ENCODE measurements at places on chromosomes 16 and 17.

GRCh38 chr17:78176548-78177025 lies 8.2 kb downstream of the SYNGR2 start:
- no peak for DNase-seq

DNA sequence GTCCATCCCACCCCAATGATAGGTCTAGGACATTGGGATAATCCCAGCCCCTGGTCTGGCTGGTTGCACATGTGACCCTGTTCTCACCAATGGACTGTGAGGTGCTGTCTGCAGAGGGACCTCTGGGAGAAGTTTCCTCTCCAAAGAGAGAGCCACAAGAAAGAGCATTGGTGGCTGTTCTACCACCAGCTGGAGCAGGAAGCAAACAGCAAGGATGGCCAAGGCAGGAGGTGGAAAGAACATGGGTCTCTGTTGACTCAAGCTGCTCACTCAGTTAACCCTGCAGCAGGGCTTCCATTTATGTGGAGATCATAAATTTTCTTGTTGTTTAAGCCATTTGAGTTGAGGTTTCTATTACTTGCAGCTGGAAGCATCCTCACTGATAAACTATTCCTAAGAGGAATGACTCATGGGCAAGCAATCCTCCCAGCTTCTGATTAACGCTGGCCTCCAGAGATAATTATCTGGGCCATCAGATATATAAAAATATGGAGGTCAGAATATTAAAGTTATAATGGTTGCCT lies 52.6 kb downstream of the CYB5B start:
- peak; percentile 90 for DNase-seq

DNA sequence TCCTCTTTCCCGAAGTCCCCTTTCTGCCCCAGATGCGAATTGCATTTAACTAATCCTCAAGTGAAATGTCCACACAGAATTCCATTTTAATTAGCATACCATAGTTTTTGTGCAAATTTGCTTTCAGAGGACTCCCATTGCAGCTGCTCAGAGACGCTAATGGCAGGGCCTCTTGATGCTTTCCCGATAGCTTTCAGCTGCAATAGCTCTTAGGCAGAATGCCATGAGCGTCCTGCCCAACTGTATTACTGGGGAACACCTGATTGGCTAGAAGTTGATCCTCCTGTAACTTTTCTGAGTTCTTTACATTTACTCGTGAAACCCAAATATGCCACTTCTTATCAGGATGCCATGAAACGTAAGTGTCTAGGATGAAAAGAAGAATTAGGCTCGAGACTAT lies 203.0 kb downstream of the UTP18 start:
- DNase-seq = no peak

GRCh38 chr17:4645642-4646041 lies 4.2 kb upstream of the ALOX15 start:
- no peak for DNase-seq

- no peak for DNase-seq
These were observed 3.8 kb downstream of the EVPLL start for GRCh38 chr17:18381158-18381952.

DNA sequence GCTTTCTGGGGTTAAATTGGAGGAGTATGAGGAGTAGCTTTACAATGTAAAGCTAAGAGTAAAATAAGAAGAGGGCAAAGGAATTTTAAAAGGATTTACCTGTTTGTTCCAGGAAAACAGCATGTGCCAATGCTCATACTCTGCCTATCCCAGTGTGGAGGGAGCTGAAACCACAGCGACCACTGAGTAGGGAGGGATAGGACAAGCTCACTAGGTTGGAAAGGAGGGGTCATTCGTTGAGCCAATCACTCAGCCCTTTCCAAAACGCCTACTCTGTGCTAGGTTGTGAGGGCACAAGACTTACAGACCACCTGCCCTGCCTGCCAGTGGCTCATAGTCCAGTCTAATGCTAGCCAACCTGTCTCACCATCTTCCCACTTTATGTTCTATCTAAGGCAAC lies 1.1 kb upstream of the DNAJC7 start:
- no peak for DNase-seq

DNA sequence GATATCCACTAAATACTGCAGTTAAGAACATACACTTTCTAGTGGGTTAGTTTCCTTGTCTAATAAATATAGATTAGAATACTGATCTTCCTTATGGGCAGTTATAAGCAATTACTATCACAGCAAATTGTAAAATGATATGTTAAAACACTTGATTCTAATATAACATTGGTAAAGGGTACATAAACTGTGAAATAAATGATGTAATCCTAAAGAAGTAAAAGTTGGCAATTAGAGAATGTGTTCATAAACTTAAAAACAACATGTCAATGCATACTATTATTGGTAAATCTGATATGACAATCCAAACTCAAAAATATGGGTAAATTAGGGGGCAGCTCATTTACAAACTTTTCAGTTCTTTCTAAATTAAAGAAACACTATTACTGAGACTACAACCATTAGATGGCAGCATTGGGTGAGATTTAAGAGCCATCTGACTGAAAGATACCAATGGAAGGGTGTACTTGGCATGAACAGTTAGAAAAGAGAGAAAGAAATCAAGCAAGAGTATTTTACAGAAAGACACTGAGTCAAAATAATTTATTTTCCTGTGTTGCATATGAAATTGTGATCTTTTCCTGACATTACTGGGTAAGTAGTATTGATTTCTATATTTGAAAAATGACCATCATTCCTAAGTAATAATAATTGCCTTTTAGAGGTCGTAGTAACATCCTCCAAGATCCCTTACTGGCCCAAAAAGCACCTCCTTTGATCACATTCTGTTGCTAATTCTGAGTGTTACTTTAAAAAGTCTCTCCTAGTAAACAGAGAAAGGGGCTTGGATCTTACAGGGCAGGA lies 119.6 kb downstream of the SPAG9 start:
- DNase-seq = peak; percentile 57

GRCh38 chr17:50177983-50178834 lies 12.4 kb downstream of the SGCA start:
- DNase-seq = peak; percentile 97

DNA sequence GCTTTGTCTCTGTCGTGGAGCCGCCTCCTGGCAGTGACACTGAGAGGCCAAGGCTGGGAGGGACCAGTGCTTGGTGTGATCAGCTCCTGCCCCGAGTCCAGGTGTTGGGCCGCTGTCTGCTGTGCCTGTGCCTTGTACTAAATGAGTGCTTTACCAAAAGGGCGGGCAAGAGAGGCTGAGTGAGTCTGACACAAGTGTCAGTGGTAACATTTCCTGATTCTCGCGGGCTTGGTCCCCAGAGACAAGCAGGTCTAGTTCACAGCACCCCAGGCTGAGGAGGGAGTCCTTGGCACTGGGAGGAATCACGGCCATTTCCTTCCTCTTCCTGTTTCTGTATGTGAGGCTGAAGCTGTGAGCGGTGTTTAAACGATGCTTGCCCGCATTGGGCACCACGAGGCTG lies 30.2 kb downstream of the PLD6 start:
- no peak for DNase-seq

- no peak for DNase-seq
These were observed 28.1 kb upstream of the LGALS9 start for GRCh38 chr17:27602721-27603420.

DNA sequence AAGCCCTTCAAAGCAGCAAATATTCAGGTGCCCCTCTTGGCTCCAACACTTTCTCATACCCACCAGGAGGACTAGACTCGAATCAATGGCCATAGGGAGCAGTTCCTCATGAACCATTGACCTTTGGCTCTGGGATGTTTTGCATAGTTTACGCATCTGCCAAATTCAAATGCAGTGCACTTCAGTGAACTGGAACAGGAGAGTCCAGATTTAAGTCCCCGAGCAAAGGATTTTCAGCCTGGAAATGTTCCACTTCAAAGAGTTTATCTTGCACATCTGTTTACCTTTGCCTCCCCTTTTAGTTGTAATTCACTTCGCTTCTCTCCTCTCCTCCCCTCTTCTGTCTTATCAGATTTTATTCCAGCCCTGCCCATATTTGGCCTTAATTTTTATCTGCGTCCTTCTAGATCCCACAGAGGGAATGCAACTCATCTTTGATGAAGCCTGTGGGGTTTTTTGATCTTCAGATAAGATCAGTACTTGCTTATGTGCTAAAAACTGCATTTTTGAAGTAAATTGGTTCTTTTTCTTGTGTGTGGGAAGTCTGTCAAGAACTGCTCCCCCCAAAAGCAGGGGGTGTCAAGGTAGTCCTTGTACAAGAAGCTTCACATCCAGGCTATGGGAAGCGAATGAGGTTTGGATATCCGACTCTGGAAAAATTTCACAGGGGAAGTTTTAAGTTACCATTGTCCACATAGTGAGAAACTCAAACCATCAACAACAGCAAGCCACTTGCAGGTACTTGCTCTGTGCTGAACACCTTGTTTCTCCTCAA lies 281.6 kb downstream of the RBFOX1 start:
- DNase-seq = no peak

- no peak for DNase-seq
These were observed 3.9 kb downstream of the CCR7 start for GRCh38 chr17:40561294-40561870.

DNA sequence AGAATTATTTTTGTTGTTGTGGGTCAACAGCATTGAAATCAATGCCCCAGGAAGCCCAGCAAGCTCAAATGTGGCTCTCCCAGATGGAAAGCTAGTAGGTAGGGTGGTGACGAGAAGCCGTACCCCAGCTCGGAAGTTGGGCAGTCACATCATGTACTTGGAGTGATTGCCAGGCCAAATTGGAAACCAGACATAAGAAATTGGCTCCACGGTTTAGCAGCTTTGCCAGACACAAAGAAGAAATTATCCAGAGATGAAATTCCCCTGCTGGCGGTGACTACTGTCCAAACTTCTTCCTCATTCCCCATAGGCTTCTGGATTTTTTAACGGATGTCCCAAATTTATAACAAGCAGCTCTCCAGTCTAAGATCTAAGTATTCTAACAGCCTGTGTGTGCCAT lies 95.9 kb downstream of the OR1D5 start:
- DNase-seq = no peak

DNA sequence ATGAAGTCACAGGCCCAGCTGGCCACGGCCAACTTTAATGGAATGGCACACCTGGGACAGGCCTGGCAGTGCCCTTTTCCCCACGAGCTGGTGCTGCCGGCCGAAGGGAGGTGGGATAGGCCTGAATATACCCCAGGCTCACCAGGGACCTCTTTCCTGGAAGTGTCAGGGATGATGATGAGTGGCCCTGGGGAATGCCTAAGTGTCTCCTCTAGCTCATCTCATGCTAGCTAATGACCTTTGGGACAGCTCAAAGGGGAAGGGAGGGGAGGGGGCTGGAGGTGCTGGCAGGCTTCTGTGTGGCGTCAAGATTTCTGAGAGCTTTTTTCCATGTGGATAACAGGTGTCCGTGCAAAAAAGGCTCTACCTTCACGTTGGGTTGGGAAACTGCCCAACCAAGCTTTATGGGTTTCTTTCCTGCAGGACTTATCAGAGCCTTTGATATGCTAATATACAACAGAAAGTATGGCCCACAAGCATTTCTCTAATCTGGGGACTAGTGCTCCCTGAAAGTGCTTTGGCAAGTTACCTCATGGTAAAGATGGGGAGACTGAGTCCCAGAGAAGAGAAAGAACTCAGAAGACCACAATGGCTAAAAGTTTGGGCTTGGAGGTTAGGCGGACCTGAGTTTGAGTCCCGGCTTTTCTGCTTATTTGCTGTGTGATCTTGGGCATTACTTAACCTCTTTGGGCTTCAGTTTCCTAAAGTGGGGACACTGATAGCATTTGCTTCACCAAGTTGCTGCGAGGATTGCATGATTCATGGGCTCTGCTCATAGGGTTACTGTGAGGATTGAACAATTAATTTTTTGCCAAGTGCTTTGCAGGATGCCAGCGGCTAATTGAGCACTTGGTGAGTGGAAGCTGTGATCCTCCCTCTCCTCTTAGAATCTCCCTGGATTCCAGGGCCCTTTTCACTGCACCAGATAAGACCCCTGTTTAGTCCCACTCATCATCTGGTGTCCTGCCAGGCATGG lies 14.0 kb downstream of the ADGRG1 start:
- no peak for DNase-seq

DNA sequence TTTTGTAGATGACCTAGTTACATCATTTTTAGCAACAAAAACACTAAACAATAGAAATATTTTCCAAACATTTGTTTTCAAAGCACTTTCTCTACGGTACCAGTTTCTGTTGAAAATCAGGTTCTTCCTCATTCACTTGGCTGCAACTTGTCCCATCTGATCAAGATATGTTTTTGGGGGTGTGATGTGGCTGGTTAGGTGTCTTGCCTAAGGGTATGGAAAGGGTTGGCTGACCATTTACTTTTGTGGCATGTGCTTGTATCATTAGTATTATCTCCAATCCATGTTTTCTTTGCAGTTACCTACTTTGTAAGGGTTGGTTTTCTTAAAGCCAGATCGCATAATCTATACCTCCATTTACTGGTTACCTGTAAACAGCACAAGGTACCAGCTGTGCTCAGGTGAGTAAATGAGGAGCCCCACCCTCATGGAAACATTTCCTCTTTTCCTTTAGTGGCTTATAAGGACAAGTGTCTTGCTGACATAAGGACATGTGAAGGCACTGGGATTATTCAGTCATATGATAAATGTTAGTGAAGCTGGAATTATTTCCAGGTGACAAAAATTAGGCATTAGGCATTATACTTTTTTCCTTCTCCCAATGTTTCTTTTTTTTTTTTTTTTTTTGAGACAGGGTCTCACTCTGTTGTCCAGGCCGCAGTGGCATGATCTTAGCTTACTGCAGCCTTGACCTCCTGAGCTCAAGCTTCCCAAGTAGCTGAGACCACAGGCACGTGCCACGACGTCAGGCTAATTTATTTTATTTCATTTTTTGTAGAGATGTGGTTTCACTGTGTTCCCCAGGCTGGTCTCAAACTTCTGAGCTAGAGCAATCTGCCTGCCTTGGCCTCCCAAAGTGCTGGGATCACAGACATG lies 162.0 kb downstream of the CCDC182 start:
- DNase-seq = no peak

- no peak for DNase-seq
These were observed 45.6 kb downstream of the PRMT7 start for GRCh38 chr16:68356249-68356918.

- no peak for DNase-seq
These were observed 19.2 kb downstream of the PRKCB start for GRCh38 chr16:23855010-23855409.

DNA sequence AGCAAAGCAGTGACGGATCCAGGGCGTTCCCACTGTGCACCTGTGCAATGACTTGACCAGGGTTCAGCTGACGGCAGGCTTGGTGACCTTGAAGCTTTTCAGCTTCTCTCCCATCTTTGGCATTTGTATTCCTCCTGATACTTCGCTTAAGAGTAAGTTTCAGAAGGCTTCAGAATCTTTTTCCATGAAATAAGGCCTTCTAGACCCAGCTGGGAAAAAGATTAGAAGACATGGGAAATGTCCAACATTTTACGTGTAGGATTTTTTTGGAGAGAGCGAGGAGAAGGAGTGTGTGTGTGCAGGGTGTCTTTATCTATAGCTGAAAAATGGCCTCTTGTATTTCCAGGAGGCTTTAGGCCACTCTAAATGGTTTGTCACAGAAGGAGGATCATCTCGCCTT lies 104.1 kb downstream of the BANP start:
- no peak for DNase-seq

GRCh38 chr17:27495460-27495859 lies 39.2 kb downstream of the KSR1 start:
- DNase-seq = no peak

GRCh38 chr17:77208217-77208808 lies 67.5 kb downstream of the SEC14L1 start:
- peak; percentile 25 for DNase-seq

GRCh38 chr17:76376318-76377133 lies 7.9 kb upstream of the SPHK1 start:
- DNase-seq = no peak

- DNase-seq = no peak
These were observed 42.5 kb downstream of the C16orf78 start for GRCh38 chr16:49416001-49416675.

GRCh38 chr16:14358697-14359305 lies 271.3 kb downstream of the PARN start:
- DNase-seq = no peak
